Thymus (tissue), 14 donors: ENCODE measurements at places on chromosomes 6 and 20. TPM values are rescaled to one million over a fixed set of nuclear protein-coding genes. Genes with fewer than 3 reads are reported as not detected.

GRCh38 chr6:132816660-132817059 lies 2.3 kb downstream of the RPS12 start:
- no peak for DNase-seq

GRCh38 chr6:3721810-3722621 lies 29.5 kb downstream of the PXDC1 start:
- DNase-seq = no peak

DNA sequence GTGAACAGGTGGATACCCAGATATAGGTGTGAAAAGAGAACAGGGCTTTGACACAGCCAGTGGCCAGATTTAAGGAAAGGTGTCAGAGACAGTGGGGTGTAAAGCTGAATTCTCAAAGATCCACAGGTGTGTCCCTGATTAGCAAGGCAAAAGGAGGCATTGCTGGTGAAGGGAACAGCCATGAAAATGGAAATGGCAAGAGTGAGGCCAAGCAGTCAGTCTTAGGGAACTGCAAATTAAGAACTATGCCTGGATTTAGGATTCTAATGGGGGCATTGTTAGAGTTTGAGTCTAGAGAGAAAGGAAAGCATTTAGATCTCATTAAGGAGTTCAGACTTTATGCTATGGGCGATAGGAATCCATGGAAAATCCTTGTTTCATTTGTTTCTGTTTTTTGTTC lies 789.2 kb downstream of the MAFB start:
- DNase-seq = no peak

The SLC17A5 gene
- polyA plus RNA-seq = 4.7 TPM

- no peak for DNase-seq
These were observed 8.0 kb downstream of the DNPH1 start for GRCh38 chr6:43221046-43221972.

DNA sequence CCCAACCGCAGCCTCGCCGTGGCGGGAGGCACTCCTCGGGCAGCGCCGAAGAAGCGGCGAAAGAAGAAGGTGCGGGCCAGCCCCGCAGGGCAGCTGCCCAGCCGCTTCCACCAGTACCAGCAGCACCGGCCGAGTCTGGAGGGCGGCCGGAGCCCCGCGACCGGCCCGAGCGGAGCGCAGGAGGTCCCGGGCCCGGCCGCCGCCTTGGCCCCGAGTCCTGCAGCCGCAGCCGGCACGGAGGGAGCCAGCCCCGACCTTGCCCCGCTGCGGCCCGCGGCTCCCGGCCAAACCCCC lies 525 bp downstream of the PNRC1 start:
- no peak for DNase-seq

GRCh38 chr6:31575335-31575901 lies at the start of gene TNF:
Gene TNF, plus strand, starts transcription at chr6:31575565. Its CDS starts 177 bp downstream, at chr6:31575742.
- DNase-seq = no peak

GRCh38 chr20:38692436-38693411 lies 31.6 kb upstream of the SLC32A1 start:
- DNase-seq = peak; percentile 77

The SPATS1 gene
- polyA plus RNA-seq = 0.09 TPM

DNA sequence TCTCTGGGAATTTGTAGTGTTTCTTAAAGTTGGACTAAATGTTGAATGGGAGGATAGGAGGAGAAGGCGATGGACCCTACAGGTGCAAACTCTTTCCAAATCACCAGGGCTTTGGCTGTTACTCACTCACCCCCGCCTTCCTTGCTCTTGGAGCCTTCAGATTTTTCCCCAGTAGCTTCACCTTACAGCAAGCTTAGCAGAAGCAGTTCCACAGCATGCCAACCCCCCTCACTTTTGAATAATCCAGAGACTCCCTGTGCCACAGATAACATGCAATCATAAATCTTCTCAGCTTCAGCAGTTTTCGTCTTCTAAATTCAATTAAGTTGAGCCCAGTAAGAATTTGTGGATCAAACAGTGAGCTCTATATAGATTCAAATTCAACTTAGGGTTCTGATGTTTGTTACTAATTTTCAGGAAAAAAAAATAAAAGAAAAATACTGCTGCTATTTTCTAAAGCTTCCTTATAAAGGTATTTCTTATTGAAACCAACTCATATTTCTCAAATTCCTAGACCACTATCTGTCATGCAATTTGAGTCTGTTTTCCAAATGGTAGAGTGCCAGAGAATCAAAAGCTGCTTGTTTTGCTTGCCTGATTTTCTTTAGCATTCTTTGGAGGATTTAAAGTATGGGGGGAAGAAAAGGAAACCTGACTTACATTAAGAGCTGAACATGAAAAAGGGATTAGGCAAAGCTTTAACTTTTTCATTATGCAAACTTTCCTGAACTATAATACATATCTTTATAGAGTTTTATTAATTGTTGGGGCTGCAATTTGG lies 166.4 kb downstream of the EYA4 start:
- DNase-seq = no peak

- DNase-seq = peak; percentile 50
These were observed 29.7 kb downstream of the RPF2 start for GRCh38 chr6:111011360-111012142.

- no peak for DNase-seq
These were observed 13.8 kb upstream of the ZBP1 start for GRCh38 chr20:57633945-57634491.

- no peak for DNase-seq
These were observed 55.1 kb downstream of the JAG1 start for GRCh38 chr20:10618611-10619245.

GRCh38 chr6:100426241-100426640 lies 38.5 kb downstream of the SIM1 start:
- no peak for DNase-seq

The RAB44 gene
- 0.27 TPM for polyA plus RNA-seq

DNA sequence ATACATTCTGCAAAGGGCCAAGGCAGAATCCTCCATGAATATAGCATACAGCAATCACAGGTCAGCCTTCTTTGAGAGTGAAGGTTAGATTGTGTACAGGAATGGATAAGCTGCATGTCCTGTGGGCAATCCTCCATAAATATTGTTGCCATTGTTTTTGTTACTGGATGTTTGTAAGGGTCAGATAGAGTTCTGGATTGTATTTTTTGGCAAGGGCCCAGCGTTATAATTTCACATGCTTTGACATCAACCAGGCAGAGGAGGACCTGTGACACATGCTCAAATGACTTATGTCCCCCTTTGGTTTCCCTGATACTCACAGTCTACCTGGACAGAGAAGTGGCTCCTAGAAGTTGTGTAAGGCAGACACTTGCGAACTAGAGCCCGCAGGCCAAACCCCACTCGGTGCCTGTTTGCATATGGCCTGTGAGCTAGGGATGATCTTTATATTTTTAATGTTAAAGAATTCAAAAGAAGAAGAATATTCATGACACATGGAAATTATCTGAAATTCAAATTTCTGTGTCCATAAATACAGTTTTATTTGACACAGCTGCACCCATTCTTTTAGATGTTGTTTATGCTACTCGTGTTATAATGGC lies 5.4 kb downstream of the LY86 start:
- DNase-seq = no peak

DNA sequence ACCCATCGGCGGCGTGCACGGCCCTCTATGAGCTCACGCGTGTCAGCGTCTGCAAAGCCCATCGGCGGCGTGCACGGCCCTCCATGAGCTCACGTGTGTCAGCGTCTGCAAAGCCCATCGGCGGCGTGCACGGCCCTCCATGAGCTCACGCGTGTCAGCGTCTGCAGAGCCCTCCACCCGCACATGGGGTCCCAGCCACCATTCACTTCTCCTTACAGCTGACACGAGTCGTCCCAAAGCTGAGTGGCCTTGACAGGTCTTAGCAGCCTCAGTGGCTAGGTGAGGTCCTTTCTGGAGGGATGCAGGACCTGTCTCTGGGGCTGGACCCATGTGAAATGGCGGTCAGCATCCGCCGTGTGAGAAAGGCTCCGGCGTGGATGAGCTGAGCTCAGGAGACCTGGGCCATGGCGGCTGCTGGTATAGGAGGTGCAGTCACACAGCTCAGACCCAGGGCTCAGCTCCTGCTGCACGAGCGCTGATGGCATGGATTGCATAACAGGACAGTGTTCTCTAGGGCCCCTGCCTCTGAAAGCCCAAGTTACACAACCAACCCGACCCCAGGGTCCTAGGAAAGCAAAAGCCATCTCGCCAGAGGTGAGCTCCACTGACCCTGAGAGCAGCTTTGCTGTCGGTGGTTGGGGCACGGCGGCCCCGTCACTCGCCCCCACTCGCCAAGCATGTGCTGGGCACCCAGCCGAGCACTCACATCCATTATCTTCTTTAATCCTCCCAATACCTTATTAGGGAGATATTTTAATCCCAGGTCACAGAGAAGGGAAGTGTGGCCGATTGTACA lies 38.9 kb downstream of the DLL1 start:
- no peak for DNase-seq

DNA sequence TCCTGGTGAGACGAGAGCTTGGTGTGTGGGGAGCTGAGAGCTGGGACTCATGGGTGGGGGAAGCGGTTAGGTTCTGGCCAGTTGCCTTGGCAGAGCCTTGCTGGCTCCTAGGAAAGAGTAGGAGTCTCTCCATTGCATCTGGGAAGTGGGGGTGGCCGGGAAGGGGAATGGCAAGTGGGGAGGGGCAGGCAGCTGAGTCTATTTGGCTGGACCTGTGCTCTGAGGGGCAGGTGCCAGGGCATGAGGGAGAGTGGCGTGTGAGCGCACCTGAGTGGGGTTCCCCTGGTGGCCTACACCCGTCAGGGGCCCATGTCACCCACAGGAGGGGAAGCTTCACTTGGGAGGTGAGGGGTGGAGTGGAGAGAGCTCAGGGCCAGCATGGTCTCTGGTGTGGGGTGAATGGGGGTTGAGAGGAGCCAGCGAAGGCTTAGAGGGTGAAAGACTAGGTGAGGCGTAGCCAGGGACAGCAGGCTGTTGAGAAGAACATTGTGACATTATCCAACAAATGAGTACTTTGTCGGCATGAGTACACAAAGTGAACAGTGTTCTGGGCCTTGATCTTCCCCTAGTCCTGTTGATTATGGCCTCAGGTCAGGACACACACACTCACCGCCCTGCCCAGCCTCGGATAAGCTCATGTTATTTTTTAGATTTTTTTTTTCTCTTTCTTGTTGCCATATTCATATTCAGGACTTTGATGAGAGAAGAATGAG lies 59.8 kb downstream of the FAM120B start:
- no peak for DNase-seq

DNA sequence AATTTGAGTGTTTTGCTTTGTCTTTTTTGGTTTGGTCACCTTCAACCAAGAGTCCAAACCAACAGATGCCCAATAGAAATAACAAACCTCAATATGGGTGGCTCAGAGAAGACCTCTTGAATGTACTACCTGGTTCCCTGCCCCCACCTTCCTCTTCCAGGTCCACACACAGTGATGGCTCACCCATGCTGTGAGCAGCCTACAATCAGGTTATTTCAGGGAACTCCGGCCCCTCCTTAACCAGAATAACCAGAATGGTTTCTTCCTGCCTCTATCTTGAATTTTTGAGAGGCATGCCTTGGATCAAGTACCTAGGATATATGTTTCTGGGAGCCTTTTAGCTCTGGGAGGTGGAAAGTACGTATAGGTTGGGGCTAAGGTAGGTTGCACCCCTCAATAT lies 327.1 kb upstream of the PRDM1 start:
- no peak for DNase-seq

The SAPCD1 gene
- 9.7 TPM for polyA plus RNA-seq

DNA sequence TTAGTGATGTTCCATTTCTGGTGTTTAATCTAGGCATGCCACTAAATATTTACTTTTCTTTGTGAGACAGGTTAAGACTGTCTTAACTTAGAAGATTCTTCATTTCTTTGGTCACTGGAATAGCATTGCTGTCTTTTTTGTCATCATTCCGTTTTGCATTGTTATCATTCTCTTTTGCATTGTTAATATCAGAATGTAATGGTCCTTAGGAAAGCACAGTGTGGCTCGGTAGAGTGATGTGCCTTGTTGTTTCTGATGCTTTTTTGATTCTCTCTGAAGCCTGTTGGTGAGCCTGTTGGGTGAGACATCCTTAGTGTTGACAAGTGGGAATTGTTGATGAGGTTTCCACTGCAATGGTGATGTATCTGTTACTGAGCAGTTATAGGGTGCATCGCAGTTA lies 23.2 kb downstream of the PLCB4 start:
- DNase-seq = no peak

DNA sequence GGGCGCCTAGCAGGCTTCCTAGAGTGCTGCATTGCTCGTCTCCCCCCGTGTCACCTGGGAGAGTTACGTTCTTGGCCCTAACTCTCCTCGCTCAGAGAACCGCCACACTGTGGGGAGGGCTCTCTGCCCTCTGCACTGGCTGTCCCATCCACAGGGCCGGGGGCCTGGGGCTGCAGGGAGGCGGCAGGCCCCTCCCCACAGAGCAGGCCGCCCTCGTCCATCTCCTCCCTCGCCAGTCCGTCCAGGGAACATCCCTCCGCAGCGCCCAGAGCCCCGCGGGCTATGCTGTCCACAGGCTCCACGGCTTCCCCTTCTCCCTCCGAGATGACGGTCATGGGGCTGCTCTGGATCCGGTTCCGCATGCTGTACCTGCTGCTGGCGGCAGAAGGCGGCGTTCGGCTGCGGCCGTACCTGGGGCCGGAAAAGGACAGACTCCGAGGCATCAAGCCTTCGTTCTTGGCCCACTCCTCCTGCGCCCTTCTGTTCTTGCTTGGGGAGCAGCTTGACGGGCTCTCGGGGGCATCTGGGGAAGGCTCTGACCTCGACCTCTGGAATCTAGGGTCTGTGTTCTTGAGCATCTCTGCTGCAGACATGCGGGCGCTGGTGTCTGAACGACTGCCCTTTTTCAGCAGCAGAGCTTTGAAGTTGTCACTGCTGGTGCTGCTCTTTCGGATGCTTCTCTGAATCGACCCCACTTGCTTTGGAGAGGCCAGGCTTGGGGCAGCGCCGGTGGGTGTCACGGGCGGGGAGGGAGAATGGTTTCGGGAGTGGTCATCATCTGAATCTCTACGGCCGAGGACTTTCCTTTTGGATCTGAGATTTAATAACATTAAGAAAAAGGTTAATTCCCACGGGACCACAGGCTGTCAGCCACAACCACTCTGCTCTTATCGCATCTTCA lies 20.2 kb downstream of the HEBP2 start:
- no peak for DNase-seq

The POPDC3 gene
- 0.41 TPM for polyA plus RNA-seq

DNA sequence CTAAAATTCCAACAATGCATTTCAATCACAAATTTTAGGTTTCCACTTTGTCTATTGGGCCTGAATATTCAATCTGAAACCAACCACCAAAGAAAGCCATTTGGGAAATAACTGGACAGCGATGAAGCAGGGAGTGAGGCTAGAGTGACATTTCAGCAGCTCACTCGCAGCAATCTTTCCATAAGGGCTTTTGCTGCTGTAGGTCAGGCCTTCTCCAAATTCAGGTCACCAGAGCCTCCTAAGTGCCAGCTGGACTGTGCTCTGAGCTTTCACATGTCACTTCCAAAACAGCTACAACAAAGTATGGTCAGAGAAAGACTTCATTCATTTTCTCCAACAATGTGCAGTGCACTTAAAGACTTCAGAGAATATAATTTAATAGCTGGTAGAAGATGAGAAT lies 194.8 kb downstream of the FRK start:
- no peak for DNase-seq

- DNase-seq = no peak
These were observed 88.2 kb downstream of the RREB1 start for GRCh38 chr6:7196019-7196402.
